Head of caudate nucleus (tissue), 42 donors: ENCODE measurements at places on chromosomes 7 and 10.

GRCh38 chr10:14072541-14072940 lies 258.2 kb downstream of the FRMD4A start:
- DNase-seq, result no peak

GRCh38 chr7:44639671-44640321 lies 33.4 kb downstream of the OGDH start:
- DNase-seq, result no peak

DNA sequence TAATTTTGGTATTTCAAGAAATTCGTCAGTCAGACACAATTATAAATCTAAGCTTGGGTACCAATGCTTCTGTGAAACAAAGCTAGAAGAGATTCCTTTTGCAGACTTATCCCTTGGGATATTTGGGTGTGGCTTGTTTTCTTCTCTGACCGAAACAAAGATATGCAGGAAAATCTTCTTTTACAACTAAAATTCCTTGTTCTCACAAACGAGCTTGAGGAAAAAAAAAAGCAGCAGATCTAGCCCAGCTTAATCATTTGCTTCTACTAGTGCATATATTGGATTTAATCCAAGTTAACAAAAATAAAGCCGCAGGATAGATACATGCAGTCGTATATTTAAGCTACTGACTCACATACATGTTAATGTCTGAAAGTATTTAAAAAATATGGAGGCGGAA lies 104.2 kb downstream of the PRTFDC1 start:
- DNase-seq, result no peak

- DNase-seq, result no peak
These were observed 6.0 kb downstream of the MYL7 start for GRCh38 chr7:44134943-44135628.

DNA sequence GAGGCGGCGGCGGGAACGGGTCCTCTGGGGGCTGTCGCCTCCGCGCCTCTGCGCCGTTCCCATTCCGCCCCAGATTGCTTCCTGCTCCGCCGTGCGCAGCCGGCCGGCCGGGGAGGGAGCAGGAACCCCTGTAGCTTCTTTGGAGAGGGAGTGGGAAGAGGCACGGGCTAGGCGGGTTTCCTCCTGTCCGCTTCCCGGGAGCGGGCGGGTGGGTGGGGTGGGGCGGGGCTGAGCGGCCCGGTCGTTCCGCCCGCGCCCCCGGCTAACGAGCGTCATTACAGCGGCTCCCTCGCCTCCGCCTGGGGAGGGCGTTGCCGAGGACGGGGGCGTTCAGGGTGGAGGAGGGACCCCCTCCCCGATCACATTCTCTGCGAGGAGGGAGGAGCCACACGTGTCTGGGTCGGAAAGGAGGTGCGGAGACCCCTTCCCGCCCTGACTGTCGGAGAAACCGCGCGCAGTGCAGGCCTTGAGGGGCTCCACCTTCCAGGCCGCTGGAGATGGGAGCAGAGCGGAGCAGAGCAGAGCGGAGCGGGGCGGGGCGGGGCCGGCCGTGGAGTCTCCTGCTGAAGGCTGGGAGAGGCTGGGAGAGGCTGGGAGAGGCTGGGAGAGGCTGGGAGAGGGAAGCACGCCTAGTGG lies 39.7 kb downstream of the AGAP3 start:
- DNase-seq, result no peak

- no peak for DNase-seq
These were observed 344.6 kb downstream of the RNLS start for GRCh38 chr10:88238615-88238914.

GRCh38 chr10:50436805-50437204 lies 185.5 kb upstream of the ASAH2 start:
- DNase-seq, result no peak

DNA sequence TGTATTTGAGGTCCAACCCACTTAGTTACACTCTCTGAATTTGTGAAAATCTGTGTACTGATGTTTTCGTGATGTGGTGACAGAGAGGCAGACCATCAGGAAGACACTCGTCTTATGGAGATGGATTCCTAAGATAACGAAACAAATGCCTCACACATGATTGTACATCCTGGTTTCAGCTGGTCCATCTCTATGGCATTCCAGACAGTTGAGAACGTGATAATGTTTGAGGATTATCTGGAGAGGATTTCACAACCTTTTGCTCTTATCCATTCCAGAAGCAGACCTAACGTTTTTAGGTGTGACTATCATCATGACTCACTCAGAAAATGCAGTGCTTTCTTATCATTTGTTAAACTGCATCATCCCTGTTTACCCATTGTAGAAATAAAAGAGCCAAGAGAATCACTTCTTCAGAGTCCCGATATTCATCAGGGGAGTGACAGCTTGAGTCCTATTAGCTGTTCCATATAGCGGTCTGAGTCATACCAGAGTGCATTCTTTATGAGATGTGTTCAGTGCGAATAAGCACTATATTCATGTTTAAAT lies 74.5 kb downstream of the BMPER start:
- no peak for DNase-seq

DNA sequence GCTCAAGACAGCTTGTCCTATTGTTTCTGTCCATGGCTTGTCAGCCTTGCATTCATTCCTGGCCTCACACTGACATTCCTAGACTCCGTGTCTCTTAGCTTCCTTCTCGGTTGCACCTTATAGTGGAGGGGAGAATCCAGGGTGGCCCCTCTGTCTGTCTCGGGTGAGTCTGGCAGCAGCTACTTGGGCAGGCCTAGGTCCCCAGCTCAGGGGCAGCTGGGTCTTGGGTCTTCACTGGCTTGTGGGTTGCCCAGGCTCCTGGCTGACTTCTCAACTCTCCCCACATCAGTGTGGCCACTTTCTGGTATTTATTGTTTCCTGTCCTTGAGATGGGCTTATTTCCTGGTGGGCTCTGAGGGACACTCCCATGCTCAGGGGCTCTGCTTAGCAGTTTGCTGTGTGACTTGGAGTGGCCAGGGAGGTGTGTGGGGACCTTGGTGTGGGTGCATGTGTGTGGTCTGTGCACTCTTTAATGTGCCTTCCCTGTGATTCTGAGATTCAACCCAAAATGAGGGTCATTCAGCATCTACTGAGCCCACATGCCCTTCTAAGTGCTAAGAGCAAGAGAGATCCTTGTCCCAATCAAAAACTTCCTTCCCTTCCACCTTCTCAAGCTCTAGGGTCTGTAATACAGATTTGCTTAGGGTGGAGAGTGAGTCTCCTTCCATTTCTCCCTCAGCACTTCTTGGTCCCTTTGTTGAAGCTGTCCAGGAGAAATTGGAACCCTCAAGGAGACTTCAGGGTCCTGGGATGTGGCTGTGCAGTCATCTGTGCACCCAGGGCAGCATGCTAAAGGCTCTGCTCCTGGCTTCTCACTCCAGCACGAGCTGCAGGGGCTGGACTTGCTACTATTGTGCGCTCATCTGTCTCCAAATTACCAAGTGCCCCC lies 20.1 kb downstream of the UPP1 start:
- no peak for DNase-seq

- DNase-seq, result no peak
These were observed 158.7 kb downstream of the TNS3 start for GRCh38 chr7:47423196-47423595.

- no peak for DNase-seq
These were observed 12.7 kb upstream of the NRP1 start for GRCh38 chr10:33347211-33347610.

DNA sequence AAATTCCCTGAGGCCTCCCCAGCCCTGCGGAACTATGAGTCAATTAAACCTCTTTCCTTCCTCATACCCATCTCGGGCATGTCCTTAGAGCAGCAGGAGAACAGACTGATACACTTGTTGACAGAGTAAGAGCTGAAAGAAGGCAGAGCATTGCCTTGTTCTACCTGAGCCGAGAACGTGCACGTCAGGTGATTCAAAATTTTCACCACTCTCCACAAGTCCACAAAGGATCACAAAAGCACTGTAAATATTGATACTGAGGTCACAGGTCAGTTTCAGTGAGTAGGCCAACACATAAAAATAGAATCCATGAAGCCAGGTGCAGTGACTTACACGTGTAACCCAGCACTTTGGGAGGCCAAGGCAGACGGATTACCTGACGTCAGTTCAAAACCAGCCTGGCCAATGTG lies 27.8 kb downstream of the DCLRE1C start:
- no peak for DNase-seq

DNA sequence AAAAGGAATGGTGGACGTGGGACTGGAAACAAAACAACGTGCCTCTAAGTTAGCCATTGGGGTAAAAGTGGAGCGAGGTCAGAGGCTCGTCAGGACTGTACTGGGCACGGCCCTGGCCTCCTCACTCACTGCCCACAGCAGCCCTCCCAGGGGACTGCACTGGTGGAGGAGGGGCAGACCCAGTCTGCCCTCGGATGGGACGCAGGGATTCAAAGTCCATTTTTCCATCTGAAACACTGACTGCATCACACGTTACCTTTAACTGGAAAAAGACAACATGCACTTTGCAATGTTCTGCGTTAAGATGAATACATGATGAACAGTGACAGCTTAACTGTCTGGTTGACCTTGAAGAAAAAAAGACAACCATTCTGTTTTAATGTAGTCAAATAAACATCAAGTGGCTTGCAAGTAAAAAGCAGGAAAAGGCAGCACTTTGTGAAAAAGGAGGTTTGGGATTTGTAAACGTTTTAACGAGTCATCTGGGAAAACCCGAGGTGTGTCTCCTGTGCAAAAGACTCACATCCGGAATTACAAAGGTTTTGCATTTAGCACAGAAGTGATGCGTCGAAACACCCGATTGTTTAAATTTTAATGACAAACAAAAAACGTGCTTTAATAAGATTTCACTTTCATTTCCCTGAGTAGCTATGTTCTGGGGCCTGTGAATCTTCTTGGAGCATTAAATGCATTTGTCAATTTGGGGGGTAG lies 18.8 kb downstream of the KLF6 start:
- no peak for DNase-seq

DNA sequence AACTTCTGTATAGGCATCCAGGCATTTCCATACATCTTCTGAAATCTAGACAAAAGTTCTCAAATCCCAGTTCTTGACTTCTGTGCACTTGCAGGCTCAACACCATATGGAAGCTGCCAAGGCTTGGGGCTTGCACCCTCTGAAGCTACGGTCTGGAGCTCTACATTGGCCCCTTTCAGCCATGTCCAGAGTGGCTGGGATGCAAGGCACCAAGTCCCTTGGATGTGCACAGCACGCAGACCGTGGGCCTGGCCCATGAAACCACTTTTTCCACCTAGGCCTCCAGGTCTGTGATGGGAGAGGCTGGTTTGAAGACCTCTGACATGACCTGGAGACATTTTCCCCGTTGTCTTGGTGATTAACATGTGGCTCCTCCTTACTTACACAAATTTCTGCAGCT lies 1645.1 kb downstream of the REEP3 start:
- no peak for DNase-seq

- DNase-seq, result no peak
These were observed 128.0 kb downstream of the GLI3 start for GRCh38 chr7:42108803-42109528.

DNA sequence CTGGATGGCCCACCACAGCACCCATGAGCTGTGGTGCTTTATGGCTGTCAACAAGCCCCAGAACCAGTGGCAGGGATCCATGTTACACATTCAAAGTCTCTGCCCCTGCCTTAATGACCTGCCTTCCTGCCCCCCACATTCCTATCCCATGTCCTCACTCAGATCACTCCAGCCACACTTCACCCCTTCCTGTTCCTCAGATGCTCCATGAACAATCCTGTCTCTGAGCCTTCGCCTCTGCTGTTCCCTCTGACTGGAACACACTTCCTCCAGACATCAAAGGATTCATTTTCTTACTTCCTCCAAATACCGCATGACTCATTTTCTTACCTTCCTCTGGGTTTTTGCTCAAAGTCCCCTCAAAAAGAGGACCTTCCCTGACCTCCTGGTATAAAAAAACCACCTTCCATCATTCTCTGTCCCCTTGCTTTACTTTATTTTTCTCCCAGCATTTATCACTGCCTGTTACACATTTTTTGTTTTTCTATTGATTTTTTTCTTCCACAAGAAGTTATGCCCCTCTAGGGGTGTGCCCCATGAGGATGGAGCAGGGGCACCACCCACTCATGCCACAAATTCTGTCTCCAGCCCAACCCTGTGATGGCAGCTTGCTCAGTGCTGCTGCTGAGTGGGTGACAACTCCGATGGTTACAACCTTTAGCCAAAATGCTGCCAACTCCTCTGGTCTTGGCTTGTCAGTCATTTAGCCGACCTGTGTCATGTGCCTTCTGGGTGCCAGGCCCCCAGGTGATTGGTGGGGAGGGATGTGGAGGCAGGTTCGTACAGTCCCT lies 18.2 kb downstream of the COL13A1 start:
- no peak for DNase-seq

- peak; percentile 34 for DNase-seq
These were observed 52.0 kb downstream of the ZRANB1 start for GRCh38 chr10:124993736-124994451.

DNA sequence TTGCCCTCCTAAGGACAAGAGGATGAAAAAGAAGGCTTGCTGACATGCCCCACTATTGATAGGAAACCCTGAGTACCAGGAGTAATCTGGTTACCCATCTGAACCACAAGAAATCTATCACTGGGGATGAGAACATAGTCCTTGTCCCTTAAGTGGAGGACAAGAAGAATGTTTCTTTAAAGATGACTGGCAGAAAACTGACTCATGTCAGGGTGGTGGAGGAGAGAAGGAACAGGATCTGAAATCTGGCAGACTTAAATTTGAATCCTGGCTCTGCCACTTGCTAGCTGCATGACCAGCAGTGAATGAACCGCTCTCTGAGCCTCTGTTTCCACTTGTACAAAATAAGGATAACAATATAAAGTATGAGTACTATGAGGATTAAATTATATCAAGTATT lies 38.9 kb upstream of the XPNPEP1 start:
- no peak for DNase-seq

- DNase-seq, result peak; percentile 57
These were observed at the start of gene HGF for GRCh38 chr7:81769891-81770727. Gene HGF (minus strand): TSS chr7:81770047. CDS start chr7:81769971, 76 bp downstream.

DNA sequence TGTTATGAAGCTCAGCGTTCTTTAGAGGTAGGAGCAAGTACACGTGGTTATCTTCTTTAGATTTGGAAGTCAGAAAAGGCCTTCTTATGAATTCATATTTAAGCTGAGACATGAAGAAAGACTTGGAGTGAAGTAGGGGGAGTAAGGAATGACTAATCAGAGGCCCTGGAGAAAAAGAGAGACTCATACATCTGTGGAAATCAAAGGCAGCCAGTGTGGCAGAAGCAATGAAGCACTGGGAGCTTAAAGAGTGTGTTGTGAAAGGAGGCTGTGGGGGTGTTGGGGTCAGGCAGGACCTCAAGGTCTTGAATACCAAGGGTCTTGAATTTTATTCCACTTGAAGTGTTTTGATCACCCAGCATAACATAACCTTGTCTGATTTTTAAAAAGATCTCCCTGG lies 35.7 kb upstream of the FGL2 start:
- no peak for DNase-seq

GRCh38 chr7:96720843-96721242 lies 11.2 kb upstream of the SEM1 start:
- no peak for DNase-seq

GRCh38 chr7:100091411-100092181 lies 2.8 kb downstream of the COPS6 start:
- DNase-seq, result no peak
